ENCODE measurements at places on chromosomes 12 and 14.

DNA sequence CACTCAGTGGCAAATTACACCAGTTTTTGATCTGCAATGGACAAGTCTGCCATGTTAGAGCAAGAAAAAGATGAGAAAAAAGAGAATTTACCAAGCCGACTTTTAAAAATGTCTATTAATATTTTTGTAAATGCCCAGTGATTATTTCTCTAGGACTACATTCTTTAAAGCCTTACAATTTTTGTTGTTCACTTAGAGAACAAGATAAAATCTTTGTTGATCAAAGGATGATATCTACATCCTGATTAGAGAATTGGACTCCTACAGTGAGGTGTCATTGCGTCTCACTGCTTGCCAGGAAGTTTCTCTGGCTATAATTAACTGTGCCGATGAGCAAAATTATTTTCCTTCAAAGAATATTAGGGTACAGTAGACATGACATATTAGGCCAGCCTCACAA, 1.7 kb upstream of the CFAP54 start:
- no peak for DNase-seq

DNA sequence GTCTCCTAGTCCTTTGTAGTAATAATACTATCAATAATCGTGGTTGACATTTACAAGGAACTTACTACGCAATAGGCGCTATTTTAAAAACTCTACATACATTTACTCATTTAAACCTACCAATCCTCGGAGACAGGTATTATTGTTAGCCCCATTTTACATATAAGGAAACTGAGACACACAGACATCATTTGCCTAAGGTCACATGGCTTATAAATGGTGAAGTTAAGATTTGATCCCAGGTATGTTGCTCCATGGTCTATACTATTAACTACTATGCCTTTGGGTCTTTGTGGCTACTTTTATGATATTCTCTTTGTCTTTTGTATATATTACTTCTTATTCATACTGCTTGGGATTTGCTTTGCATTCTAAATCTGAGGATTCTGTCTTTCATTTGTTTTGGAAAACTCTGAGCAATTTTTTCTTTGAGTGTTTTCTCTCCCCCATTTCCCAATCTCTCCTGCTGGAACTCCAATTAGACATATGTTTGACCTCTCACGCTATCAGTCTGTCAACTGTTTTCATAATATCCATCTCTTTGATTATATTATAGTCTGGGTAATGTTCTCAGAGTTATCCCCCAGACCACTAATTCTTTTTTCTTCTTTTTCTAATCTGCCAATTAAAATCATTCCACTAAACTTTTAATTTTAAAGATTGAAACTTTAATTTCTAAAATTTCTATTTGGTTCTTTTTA, 10.9 kb downstream of the NT5DC3 start:
- DNase-seq = no peak

- DNase-seq = no peak
These were observed 101.3 kb downstream of the LGMN start for GRCh38 chr14:92646952-92647796.

GRCh38 chr12:52171950-52172512, 19.8 kb downstream of the KRT80 start:
- DNase-seq = no peak

- no peak for DNase-seq
These were observed 121.9 kb downstream of the RFLNA start for GRCh38 chr12:124416516-124417395.

DNA sequence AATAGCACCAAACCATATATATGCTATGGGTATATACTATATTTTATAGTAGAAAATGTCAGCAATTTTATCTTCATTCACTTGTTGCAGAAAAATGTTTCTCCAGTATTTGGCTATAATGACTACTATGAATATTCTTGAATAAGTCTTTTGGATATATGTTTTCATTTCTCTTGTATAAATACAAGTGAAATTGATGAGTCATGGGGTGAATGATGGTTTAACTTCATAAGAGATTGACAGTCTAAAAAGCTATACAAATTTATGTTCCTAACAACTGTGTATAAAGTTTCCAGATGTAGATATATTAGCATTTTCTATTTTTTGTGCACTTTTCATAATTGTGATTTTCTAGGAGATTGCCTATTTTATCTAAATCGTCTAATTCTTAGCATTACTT, 714.8 kb downstream of the TRHDE start:
- no peak for DNase-seq

DNA sequence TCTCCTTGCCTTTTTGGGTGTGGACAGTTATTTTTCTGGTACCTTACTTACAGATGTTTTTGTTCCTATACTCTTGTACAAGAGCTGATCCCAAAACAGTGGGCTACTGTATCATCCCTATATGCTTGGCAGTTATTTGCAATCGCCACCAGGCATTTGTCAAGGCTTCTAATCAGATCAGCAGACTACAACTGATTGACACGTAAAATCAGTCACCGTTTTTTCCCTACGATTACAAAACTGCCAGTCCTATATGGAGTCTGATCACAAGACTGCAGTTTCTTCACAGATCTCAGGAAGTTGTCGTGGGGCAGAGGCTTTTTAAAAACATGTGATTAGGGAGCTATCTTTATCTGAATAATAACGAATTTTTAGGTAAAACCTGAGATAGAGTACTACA, 1.3 kb downstream of the LYSET start:
- DNase-seq = no peak
